NCI-H446 treated with DMSO at 0.1 percent for 48 hours (cell line): ENCODE measurements at places on chromosomes 1 and 21.

GRCh38 chr1:62029704-62030103 lies 164.9 kb upstream of the L1TD1 start:
- DNase-seq: no peak

DNA sequence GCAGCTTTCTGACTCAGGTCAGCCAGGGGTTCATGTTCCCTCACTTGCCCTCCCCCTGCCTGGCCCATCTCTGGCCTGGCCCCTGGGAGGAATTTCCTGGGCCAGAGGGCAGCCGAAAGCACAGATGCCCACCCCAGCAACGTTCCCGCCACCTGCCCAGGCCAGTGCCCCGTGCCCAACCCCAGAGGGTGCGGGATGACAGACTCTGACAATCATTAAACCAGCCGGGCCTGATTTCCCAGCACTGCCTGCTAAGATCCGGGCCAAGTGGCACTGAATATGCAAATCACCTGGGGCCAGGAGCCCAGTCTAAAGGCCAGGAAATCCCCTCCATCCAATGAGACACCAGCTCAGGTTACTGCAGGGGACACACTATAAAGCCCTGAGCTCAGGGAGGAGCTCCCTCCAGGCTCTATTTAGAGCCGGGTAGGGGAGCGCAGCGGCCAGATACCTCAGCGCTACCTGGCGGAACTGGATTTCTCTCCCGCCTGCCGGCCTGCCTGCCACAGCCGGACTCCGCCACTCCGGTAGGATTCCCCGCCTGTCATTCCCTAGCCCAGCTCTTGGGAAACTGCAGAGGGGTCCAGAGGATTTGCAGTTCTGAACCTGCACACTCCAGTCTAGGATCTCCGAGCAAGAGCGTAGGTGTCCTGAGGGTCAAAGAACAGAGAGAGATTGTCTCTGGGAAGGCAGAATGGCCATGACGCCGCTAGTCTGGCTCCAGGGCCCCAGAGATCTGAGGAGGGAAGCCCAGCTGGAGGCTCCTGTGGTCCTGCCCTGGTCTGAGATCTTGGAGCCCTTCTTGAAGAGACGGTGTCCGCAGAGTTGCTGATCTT lies at the start of gene ELF3:
Gene ELF3, plus strand, starts transcription at position 408 of the 836 bp plus-strand sequence. CDS start 550 bp downstream, outside the sequence.
- no peak for DNase-seq

- no peak for DNase-seq
Observed at GRCh38 chr1:9212735-9213134, 21.8 kb upstream of the H6PD start.

DNA sequence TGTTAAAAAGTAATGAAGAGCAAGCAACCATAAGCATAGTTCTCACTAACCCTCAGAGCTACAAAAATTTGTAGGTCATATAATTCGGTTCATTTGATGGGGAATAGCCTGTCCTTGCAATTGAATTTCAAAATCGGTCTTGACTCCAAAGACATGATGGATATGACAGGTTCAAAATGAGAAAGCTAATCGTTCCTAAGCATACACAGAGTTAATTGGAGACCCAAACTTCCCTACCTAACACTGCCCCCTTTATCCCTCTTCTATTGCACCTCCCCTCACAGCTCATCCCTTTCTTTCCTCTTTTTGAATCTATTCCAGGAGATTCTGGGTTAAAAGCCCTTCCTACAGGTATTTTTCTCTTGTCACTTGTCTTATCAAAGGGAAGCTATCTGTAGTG lies 390.0 kb upstream of the PTBP2 start:
- no peak for DNase-seq

DNA sequence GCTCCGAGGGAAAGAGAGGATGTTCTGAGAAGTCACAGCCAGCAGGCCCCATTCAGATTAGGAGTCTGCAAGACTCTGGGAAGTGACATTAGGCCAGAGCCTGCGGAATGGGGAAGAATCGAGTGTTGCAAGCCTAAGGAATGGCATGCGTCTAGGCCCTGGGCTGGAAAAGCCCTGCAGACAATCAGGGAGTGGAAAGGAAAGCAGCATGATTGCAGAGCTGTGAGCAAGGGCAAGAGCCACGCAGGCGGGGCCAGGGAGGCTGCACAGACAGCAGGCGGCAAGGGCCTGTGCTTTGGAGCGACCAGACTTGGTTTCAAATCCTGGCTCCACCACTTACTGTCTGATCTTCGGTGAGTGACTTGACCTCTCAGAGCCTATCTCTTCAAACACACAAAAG lies 118.2 kb downstream of the RRAGC start:
- no peak for DNase-seq

DNA sequence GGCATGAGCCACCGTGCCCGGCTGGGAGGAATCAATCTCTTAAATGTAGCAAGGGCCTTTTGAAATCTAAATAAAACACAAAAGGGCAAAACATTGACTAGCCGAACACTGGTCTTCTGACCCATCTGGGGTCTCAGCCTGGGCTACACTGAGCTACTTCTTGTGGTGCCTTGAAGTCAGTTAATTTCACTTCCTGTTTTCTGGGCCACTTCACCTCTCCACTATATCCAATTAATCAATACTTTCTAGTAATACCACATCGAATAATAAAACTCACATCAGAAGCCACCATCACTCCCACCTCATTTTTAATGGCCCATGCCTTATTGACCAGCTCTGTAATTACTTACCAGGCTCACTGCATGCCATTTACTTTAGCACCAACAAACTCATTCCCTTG lies 138.0 kb upstream of the SAMSN1 start:
- DNase-seq: no peak

GRCh38 chr1:33365560-33365997 lies 44.7 kb upstream of the A3GALT2 start:
- no peak for DNase-seq

DNA sequence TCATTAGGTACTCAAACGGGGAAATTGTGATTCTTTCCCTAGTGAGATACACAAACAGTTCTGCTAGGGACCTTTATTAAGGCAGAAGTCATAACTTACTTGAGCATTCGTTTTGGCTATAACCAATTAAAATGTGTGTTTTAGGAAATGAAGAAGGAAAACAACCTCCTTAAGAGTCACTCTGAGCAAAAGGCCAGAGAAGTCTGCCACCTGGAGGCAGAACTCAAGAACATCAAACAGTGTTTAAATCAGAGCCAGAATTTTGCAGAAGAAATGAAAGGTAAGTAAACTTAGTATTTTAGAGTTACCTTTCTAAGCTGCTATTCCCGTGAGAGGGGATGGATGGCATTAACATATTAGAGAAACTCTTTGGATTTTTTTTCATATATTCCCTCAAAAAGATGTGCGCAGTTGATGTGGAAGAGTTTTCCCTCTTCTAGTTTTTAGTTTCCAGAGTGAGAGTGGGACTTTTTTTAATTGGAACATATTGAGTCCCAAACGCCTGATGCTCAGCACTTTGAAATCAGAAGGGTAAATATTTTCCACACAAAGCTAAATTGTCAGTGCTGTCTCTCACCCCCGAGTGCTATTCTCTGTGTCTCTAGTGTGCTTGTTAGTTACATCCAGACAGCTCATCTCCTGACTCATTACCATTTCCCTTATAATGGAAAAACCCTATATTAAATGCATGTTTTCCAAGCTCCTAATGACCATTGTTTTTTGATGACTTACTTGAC lies 34.9 kb downstream of the CENPF start:
- DNase-seq: peak; percentile 32

- DNase-seq: no peak
Observed at GRCh38 chr1:74592580-74593355, 80.4 kb upstream of the LRRC53 start.
